ENCODE measurements at places on chromosomes 6 and 20. TPM values are rescaled to one million over a fixed set of nuclear protein-coding genes. Genes with fewer than 3 reads are reported as not detected.

Gene BMP6
- total RNA-seq, result 0.57 TPM

Gene PET117
- total RNA-seq, result 5.0 TPM

Gene NRN1
- total RNA-seq, result 6.8 TPM

Gene LY6G6F
- not detected for total RNA-seq

GRCh38 chr6:150392452-150393220 lies 23.8 kb downstream of the IYD start:
- DNase-seq, result no peak

DNA sequence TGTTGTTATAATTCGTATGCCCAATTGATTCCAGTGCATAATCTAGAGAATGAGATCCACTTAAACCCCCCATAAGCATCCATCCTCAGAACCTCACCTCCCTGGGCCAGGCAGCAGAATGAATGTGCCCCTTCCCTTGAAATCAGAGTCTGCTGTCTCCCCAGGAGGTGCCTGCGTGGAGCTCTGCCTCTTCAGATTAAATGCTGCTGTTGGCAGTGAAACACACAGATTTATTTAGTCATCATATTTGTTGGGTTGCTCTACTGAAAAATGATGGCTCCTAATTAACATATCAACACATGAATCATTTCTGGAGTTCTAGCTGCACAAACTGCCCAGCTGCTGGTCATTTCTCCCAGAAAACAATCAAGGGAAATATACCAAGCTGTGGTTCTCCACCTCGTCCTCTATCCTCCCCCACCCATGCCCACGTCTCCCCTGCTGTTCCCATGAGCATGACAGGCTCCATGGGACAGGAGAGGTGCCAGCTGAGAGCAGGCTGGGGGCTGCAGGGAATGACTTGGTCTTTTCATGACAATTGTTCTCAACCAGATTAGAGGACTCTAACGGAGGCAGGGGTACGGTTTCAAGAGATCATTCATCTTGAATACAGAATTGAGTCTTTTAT lies 633.1 kb downstream of the CDH26 start:
- DNase-seq, result no peak

GRCh38 chr6:143298071-143298470 lies 152.4 kb downstream of the ADAT2 start:
- DNase-seq, result no peak

DNA sequence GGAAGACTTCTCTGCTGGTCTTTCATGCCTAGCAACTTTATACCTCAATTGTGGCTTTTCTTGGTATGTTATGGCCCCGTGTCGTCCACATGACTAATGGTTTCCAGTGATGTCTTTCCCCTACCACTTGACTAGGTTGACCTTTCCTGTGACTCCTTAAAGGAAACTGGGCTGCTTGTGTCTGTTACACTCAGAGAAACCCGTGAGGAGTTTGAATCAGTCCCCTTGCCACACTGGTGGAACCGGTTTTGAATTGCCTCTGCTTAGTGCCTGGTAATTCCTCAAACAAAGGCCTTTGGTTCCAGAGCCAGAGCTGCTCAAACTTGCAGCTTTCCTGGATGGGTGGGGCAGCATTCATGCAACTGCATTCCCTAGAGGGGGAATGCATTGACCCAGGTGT lies 21.9 kb downstream of the ECT2L start:
- DNase-seq, result no peak

DNA sequence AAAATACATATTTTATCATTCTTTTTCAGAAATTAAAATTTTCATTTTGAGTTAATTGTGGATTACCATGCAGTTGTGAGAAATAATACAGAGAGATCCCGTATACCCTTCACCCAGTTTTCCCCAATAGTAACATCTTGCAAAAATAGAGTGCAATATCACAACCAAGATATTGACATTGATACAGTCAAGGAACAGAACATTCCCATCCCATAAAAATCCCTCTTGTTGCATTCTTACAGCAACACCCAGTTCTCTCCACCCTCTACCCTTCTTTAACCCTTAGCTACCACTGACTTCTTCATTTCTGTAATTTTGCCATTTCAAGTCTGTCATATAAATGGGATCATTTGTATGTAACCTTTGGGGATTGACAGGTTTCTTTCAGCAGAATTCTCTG lies 6.9 kb upstream of the AKAP12 start:
- no peak for DNase-seq

- no peak for DNase-seq
These were observed 47.9 kb upstream of the DDR1 start for GRCh38 chr6:30836431-30836866.

DNA sequence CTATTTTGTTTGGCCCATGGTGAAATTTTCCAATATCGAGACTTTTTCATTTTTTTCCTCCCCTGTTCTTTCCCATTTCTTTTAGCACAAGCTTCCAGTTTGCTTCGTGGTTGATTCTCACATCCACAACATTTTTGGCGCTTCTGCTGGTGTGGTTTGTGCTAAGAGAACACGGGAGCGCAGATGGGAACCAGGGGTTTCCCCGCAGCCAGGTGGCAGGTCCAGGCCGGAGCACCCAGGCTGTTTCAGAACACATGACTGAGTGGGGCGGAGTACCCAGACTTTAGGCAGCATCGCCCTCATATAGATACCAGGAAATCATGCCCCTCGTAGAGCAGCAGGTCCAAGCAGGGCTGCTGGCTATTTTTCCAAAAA lies 58.0 kb downstream of the SYTL3 start:
- DNase-seq, result no peak

DNA sequence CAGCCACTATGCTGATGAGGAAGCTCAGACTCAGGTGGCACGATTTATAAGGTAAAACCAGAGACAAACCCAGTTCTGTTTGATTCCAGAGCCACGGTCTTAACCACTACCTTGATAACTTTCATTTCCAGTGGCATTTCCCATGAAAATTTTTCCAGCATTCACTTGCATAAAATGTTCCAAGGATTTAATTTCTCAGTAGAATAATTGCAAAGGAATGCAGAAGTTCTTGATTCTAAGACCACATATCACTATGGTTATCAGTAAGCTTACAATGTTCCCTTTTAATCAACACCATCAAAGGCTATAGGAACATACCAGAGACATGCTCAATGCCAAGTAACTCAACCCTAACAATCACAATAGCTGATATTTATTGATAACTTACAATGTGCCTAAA lies 306.0 kb upstream of the HS3ST5 start:
- DNase-seq, result no peak

GRCh38 chr6:13724182-13724581 lies 12.5 kb upstream of the RANBP9 start:
- DNase-seq, result no peak

- no peak for DNase-seq
These were observed 4.2 kb upstream of the ZBTB12 start for GRCh38 chr6:31906122-31906521.

- no peak for DNase-seq
These were observed 84.3 kb downstream of the ZHX3 start for GRCh38 chr20:41232973-41233926.

Measured in esophagus squamous epithelium (tissue), 5 donors.